ENCODE measurements at places on chromosomes 12 and 14. TPM values are rescaled to one million over a fixed set of nuclear protein-coding genes. Genes with fewer than 3 reads are reported as not detected.

The DPPA3 gene
- total RNA-seq = not detected

DNA sequence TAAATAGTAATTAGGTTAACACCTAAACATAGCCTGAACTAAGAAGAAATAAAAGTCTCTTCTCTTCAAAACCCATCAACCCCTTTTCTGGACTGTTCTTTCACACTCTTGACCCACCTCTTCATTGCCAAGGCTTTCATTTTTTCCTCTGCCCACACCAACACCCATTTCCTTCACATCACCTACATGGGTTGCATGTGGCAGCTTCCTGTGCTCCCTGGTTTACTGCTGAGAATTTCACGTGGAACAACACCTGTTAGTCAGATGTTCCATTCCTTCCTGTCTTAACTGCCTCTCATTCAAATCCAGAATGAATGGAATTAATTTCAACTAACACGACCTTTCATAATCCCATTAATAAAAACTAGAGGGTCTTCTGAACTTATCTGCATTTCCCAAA, 157.3 kb downstream of the BCAT1 start:
- DNase-seq = no peak

GRCh38 chr12:32312049-32312670, 87.2 kb upstream of the FGD4 start:
- DNase-seq = peak; percentile 43

GRCh38 chr14:61977217-61977616, 215.0 kb downstream of the SNAPC1 start:
- DNase-seq = no peak

DNA sequence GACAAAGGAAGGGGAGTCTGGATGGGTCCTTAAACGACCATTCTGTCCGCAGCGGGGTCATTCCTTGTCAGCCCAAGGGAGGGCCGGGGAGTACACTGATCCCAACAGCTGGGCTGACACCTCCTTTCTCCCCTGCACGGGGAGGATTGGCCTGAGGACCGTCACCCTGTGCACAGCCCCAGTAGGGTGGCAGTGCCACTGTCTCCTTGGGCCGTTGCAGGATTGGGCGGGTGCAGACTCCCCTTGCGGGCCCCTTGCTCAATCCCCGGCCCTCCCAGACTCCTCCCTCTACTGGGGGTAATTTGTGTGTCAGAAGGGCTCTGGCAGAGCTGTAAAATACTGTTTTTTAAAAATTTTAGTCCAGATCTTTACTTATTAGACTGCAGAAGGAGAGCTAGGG, 12.6 kb upstream of the AMN start:
- DNase-seq = no peak

The TMEM119 gene
- total RNA-seq = not detected

DNA sequence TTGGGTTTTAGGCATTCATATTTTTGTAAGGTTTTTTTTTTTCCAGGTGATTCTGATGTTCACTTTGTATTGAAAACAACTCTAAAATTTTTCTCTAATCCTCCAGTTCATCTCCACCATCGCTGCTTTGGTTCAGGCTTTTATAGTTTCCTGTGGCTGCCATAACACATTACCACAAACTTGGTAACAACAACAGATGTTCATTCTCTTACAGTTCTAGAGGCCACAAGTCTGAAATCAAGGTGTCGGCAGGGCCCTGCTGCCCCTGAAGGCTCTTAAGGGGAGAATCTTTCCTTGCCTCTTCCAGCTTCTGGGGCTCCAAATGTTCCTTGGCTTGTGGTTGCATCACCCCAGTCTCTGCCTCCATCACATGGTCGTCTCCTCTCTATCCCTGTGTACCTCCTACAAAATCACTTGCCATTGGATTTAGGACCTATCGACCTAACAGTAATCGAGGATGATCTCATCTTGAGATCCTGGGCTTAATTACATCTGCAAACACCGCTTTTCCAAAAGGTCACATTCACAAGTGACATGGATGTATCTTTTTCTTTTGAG, 55.2 kb downstream of the PELI2 start:
- DNase-seq = no peak

DNA sequence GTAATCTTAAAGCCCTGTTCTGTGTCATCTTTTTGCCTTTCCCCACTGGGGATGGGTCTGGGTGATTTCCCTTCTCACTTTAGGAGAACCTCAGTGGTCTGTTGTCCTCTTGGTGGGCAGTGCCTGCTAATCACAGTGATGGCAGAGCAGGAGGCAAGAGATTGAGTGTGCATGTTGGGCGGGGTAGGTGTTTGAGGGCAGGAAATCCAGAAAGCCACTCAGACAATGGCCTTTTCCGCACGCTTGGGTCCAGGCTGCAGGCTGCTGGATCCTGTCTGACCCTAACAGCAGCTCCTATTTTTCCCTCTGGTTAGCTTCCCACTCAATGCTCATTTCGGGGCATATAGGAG, 13.7 kb upstream of the ITGA5 start:
- DNase-seq = no peak

- no peak for DNase-seq
Observed at GRCh38 chr12:106150555-106150954, 11.8 kb upstream of the NUAK1 start.

GRCh38 chr12:103780093-103780440, 61.0 kb downstream of the NT5DC3 start:
- no peak for DNase-seq

GRCh38 chr12:19482551-19483109, 43.3 kb downstream of the AEBP2 start:
- DNase-seq = peak; percentile 19

DNA sequence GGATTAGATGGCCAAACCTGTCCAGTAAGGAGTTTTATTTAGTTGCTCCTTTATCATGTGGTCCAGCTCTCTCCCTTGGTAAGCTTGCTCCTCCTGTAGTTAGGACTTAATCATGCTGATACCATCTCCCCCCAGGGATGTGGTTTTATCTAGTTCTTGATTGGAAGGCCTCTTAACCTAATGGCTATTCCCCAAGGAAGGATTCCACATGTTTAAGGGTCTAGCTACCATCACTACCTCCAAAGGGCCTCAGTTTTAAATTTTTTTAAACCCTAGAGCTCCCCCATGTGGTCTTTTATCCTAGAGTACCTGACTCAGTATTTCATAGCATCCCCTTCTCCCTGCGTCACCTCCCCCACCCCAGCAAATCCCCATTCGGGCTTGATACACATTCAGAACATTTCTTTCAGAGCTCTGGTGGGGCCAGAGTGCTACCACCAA, 22.5 kb downstream of the MAP3K12 start:
- no peak for DNase-seq

The TIGAR gene
- 20.8 TPM for total RNA-seq

- no peak for DNase-seq
Observed at GRCh38 chr14:53146739-53147138, 6.4 kb downstream of the DDHD1 start.

The MYF6 gene
- total RNA-seq = not detected

The CCDC38 gene
- not detected for total RNA-seq

GRCh38 chr12:109561711-109562030, 11.6 kb downstream of the MMAB start:
- DNase-seq = no peak

GRCh38 chr12:86170051-86170450, 86.1 kb downstream of the MGAT4C start:
- DNase-seq = no peak

The NANOG gene
- total RNA-seq = not detected

The AVPR1A gene
- not detected for total RNA-seq

DNA sequence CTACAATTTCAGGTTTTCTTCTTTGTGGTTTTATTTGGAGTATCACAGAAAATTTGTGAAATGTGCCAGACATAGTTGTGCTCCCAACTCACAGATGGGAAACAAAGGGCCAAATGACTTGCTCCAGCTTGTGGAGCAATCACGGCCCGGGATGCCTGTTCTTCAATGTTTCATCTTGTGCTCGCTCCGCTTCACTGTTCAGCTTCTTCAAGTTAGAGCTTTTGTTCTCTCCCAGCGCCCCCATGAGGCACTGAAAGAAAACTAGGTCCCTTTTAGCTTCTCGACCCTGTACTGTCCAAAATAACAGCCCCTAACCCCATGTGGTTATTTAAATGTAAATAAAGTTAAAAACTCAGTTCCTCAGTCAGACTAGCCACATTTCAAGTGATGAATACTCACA, 187.9 kb upstream of the STXBP6 start:
- DNase-seq = no peak

DNA sequence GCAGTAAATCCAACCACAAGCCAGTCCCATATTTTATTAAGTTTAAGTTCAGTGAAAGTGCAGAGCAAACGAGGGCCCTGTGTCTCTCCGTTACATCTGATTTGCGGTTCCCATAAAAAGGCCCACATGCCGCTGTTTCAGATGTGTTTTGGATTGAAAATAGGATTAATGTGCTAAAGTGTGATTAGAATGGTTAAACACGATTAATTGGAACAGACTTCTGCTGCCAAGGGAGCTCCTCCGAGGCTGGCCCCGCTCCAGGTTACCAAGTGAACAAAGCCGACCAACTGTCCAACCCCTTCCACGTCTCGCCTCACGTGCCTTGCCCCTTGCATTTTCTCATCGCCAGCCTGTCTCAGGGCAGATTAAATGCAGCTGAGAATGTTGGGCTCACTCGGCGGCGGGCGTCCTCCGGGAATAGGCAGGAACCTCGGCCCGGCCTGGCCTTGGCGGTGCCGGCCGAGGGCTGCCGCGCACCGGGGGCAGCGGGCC, 166.5 kb upstream of the GSC start:
- no peak for DNase-seq

- no peak for DNase-seq
Observed at GRCh38 chr12:9742661-9743060, 9.8 kb upstream of the CLECL1 start.

DNA sequence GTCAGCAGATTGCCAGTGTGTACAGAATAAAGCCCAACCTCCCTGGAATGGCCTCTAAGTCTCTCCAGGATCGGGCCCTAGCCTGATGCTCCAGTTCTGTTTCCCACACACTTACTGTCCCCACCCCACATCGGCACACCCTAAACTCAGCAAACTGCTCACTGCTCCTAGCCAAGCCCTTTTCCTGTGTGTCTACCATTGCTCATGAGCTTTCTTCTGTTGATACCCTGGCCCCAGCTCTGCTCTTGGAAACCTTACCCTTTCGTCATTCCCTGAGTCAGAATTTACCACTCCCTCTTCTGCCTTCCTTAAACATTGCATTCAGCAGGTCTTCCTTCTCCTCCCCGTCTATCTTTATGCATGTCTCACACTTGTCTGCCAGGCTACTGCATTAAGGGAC, 158.9 kb downstream of the TMX1 start:
- peak; percentile 99 for DNase-seq

The LRRC10 gene
- not detected for total RNA-seq

- DNase-seq = no peak
Observed at GRCh38 chr14:32709027-32709426, 229.7 kb upstream of the NPAS3 start.

The DNAJC22 gene
- not detected for total RNA-seq

The PTPRQ gene
- not detected for total RNA-seq

The RNF212B gene
- total RNA-seq = not detected

- DNase-seq = no peak
Observed at GRCh38 chr12:31562594-31563328, 28.2 kb downstream of the DENND5B start.

DNA sequence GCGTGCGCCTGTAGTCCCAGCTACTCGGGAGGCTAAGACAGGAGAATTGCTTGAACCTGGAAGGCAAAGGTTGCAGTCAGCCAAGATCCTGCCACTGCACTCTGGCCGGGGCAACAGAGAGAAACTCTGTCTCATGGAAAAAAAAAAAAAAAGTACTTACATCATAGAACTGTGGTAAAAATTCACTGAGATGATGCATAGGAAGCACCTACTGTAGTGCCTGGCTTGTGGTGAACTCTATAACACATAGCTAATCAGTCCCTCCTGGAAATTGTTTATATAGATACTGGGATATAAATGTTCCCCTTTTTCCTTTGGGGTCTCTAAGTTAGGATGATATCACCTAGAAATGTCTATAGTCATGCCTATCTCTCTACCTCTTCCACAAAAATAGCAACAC, 89.7 kb upstream of the CPM start:
- DNase-seq = no peak

DNA sequence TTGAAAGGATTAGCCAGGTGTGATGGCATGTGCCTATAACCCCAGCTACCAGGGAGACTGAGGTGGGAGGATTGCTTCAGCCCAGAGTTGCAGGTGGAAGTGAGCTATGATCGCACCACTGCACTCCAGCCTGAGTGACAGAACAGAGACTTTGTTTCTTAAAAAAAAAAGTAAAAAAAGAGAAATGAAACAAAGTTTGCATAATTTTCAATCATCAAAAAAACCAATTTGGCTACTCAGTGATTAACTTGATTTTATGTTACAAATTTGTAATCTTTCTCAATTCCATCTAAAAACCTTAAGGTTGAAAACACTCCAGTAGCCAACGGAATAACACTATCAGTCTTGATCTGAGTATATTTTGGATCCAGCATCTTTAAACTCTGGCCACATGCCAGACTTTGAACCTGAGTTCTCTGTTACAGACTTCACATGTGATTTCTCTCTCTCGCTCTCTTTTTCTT, 12.6 kb upstream of the DENND5B start:
- DNase-seq = no peak

- DNase-seq = peak; percentile 83
Observed at GRCh38 chr12:58750484-58750883, 169.8 kb downstream of the LRIG3 start.

DNA sequence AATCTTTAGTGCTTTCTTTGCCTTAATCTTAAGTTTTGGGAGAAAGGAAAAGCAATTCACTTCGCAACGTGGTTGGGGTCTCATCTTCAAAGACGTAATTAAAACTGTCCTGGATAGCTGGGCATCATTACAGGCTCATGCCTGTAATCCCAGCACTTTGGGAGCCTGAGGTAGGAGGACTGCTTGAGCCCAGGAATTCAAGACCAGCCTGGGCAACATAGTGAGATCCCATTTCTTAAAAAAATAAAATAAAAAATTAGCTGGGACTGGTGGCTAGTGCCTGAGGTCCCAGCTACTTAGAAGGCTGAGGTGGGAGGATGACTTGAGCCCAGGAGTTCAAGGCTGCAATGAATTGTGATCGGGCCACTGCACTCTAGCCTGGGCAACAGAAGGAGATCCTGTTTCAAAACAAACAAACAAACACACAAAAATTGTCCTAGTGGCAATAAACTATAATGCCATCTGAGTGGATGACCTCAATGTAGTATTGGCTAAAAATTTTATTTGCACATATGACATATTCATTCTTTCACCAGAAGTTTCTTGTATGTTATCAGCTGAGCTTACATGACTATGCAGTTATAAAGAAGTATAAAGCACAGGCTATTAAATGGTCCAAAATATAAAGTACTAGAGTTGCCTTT, 1.6 kb upstream of the MNAT1 start:
- no peak for DNase-seq

DNA sequence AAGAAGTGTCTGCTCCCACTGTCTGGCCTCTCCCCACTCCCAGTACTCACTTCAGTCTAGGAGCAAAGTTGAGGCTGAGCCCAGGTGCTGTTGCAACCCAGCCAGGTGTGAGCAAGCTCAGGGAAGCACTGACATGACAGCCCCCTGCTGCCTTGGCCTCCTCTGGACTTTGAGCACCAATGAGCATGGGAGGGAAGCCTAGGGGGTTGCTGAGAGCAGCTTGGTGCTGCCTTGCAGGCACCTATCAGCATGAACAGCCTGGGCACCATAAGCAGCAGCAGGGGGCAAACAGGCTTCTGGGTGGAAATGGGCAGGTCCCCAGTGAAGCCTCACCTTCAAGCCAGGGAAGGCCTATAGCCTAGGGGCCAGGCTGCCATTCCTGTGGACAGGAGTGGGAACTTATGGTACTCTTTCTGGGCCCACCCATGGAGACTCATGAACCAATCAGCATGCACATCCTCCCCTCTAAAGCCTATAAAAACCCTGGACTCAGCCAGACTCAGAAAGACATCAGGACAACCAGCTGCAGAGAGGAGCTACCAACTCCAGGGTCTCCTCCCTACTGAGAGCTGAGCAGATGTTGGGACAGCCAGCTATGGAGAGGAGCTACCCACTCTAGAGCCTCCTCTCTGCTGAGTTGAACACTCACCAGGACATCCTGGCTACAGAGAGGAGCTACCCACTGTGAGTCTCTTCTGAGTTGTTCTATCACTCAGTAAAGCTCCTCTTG, 49.3 kb downstream of the EGLN3 start:
- DNase-seq = no peak

All from foreskin keratinocyte (primary cell).